NCI-H1048 (cell line): ENCODE measurements at places on chromosomes 6 and 20.

GRCh38 chr6:90383196-90383822 lies 86.7 kb upstream of the BACH2 start:
- no peak for DNase-seq

GRCh38 chr6:71502956-71503355 lies 214.3 kb downstream of the OGFRL1 start:
- no peak for DNase-seq

DNA sequence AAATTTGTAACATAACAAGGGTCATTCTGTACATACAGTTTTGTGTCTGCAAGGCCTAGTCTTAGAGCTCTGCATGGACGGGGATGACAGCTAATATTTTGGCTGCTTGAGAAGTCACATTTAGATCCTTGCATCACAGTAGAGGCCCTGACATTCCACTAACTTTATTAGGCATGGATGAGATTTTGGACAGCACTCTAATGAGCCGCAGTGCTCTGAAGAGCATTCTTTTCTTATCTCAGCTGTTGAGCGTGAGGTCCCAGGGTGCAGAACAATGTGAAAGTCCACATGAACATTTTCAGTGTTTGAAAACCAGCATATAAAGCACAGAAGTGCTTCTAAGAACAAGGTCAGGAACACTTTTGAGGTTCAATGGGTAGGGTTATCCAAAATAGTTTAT lies 58.9 kb downstream of the IPCEF1 start:
- DNase-seq = no peak

- DNase-seq = no peak
These were observed 1.2 kb downstream of the SLC35D3 start for GRCh38 chr6:136923116-136923953.

DNA sequence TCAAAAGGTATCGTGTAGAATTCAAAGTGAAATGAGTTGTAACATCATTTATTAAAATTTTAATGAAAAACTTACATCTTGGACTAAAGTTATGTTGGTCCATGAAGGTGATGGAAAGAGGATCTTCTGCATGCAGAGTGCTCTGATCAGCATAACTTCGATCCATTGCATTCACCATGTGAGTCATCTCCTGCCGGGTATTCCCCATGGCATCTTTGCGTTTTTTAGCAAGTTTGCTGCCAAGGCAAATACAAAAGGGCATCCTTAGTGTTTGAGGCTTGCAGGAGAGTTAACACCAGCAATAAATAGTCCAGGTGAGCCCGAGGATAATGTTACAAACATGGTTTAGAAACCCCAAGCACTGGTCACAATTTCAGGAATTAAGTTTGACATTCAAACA lies 104.2 kb upstream of the THEMIS start:
- no peak for DNase-seq

- no peak for DNase-seq
These were observed 3.5 kb upstream of the MYT1 start for GRCh38 chr20:64160526-64161355.
